ENCODE measurements at places on chromosomes 3 and 15. TPM values are rescaled to one million over a fixed set of nuclear protein-coding genes. Genes with fewer than 3 reads are reported as not detected.

AQP9 gene
- not detected for total RNA-seq

SLC28A2 gene
- not detected for total RNA-seq

EXD1 gene
- 0.53 TPM for total RNA-seq

CCDC39 gene
- not detected for total RNA-seq

TJP1 gene
- total RNA-seq = 142 TPM

COL6A6 gene
- not detected for total RNA-seq

KNL1 gene
- 4.2 TPM for total RNA-seq

AGTR1 gene
- 0.12 TPM for total RNA-seq

FILIP1L gene
- total RNA-seq = 70.8 TPM

PSTPIP1 gene
- not detected for total RNA-seq

C3orf70 gene
- 2.4 TPM for total RNA-seq

MASP1 gene
- total RNA-seq = 4.6 TPM

MCF2L2 gene
- 3.1 TPM for total RNA-seq

TGM4 gene
- total RNA-seq = not detected

ACKR4 gene
- 0.64 TPM for total RNA-seq

SLC9A9 gene
- 1.2 TPM for total RNA-seq

DCLK3 gene
- not detected for total RNA-seq

HCN4 gene
- 0.06 TPM for total RNA-seq

SEMA6D gene
- 2.7 TPM for total RNA-seq

TMPRSS7 gene
- total RNA-seq = not detected

TMEM212 gene
- total RNA-seq = not detected

SCAMP5 gene
- total RNA-seq = 27.2 TPM

OSTN gene
- total RNA-seq = not detected

C3orf49 gene
- not detected for total RNA-seq

LTK gene
- total RNA-seq = 0.24 TPM

GCHFR gene
- 3.7 TPM for total RNA-seq

FBXL22 gene
- total RNA-seq = 0.10 TPM

NECTIN3 gene
- total RNA-seq = 36.0 TPM

ANKRD63 gene
- total RNA-seq = not detected

PLA2G4F gene
- total RNA-seq = not detected

WDR82 gene
- total RNA-seq = 53.0 TPM

C2CD4A gene
- 0.05 TPM for total RNA-seq

PDZRN3 gene
- not detected for total RNA-seq

SLCO2A1 gene
- total RNA-seq = 2.2 TPM

CHL1 gene
- total RNA-seq = not detected

RPL32 gene
- 1,357 TPM for total RNA-seq

HHATL gene
- total RNA-seq = not detected

RTP1 gene
- total RNA-seq = not detected

ADAMTS9 gene
- 72.1 TPM for total RNA-seq

CFAP100 gene
- total RNA-seq = not detected

CHRNA7 gene
- total RNA-seq = 4.8 TPM

SLC12A1 gene
- total RNA-seq = not detected

GALNT15 gene
- 25.1 TPM for total RNA-seq

MYRIP gene
- total RNA-seq = 2.3 TPM

ZPLD1 gene
- 0.10 TPM for total RNA-seq

CSPG5 gene
- 0.48 TPM for total RNA-seq

ZCWPW2 gene
- total RNA-seq = 0.18 TPM

STX19 gene
- not detected for total RNA-seq

PLD1 gene
- total RNA-seq = 47.6 TPM
